ENCODE measurements at places on chromosomes 12 and 14.
A peak's percentile ranks its signal among the peaks of the same experiment; 100 is the strongest.

DNA sequence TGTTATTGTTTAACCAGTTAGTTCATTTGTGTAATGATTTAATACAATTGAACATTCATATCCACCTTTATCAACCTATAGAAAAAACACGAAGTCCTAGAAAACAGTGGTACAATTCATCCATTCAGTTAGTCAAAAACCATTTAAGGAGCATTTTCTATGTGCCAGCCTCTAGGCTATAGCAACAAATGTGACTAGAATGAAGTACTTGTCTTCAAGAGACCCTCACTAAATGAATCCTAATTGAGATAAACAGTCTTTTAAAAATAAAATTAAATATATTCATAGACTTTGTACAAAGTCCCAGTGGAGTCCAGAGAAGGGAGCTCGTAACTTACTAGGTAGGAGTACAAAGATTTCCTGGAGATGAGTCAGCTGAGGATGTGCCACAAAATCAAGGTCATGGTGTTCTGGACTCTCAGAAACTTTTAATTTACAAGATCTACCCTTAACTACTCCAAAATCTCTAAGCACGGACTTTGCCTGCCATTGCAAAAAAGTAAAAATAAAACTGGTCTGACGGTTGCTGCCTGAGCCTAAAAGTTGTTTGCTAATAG lies 430.7 kb upstream of the DCN start:
- no peak for DNase-seq

- no peak for DNase-seq
Observed at GRCh38 chr12:12810553-12811021, 2.6 kb upstream of the DDX47 start.

DNA sequence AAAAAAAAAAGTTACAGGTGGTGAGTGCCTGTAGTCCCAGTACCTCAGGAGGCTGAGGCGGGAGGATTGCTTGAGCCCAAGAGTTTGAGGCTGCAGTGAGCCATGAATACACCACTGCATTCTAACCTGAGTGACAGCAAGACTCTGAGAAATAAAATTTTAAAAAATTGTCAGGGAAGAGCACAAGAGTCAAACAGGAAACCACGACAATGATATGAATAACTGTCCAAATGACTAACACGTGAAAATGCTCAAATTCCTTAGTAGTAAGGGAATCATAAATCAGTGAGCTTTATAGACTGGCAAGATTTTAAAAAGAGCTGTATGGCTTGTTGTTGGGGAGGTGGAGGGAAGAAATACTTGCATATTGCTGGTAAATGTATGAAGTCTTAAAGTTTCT lies 12.9 kb upstream of the ASPG start:
- DNase-seq = no peak

GRCh38 chr12:122788387-122788786 lies 14.0 kb downstream of the CCDC62 start:
- no peak for DNase-seq

GRCh38 chr12:131615326-131616042 lies 95.4 kb upstream of the SFSWAP start:
- no peak for DNase-seq

- DNase-seq = no peak
Observed at GRCh38 chr14:91570021-91570420, 59.9 kb upstream of the PPP4R3A start.

GRCh38 chr12:124196236-124196635 lies 98.7 kb upstream of the RFLNA start:
- no peak for DNase-seq

DNA sequence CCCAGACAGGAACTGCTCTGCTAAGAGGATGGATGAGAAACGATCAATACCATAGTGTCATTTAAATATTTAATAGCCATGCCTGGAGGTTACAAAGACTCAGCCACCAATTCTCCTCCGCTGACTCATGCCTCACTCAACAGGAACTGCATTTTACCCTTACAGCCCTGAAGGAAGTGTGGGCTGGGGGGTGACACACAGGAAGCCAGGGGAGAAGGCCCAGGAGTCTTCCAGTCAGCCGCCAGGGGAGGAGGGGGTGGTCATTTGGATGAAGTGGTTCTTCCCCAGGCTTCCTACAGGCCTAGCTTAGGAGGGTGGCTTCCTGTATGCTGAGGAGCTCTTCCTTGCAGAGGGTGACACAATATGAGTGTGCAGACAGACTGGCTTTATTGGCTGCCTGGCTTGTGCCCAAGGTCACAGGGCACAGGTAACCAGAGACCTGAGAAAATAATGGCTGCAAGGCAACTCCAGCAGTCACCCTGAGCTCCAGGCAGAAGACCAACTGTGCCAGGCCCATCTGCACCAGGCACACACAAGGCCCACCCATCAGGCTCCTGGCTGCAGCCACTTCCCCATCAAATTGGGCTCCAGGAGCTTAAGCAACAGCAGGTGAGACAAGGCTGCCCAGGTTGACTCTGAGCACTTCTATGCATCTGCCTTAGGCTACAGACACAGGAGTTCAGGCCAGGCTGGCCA lies 30.6 kb upstream of the RPLP0 start:
- peak; percentile 74 for DNase-seq

DNA sequence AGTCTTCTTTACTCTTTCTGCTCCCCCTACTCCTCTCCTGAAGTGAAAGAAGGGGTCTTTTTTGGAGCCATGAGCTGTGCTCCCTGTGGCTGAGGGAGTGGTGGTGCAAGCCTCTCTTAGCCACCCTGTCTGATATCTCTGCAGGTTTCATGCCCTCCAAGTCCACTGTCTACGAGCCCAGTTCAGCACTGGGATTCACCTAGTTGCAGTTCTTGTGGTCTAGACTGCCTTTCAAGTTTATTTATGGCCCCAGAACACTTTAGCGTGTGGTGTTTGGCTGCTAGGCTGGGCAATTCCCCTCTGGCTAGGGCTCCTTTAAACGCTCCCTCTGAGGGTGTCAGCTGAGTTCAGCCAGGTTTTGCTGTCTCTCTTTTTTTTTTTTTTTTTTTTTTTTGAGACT lies 908.6 kb downstream of the TRHDE start:
- no peak for DNase-seq

DNA sequence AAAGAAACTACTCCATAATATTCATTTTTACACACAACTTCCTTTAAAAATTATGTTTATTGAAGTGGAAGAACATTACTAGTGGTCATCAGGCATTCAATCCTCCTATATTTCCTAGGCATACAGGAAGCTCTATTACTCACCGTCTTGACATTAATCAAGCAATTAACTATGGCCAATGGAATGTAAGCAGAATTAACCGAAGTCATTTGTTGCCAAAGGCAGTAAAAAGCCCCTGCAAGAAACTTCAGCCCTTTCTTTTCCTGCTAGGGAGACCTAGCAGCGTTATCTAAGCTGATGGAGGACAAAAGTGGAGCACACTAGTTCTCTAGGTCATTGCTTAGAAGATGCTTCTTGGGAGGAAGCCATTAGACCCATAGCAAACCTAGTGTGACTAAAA lies 399.6 kb downstream of the KCNH5 start:
- DNase-seq = no peak

GRCh38 chr14:91873471-91874415 lies 6.4 kb upstream of the TC2N start:
- DNase-seq = peak; percentile 88

- DNase-seq = peak; percentile 16
Observed at GRCh38 chr12:104974626-104975290, 11.4 kb upstream of the NOPCHAP1 start.
